SK-N-SH treated with all-trans-retinoic acid at 6 μM for 48 hours (cell line): ENCODE measurements at places on chromosomes 2 and 18.

- ATAC-seq = no peak
Measured at GRCh38 chr18:8139891-8140406, 469.3 kb upstream of the RAB12 start.

GRCh38 chr2:198135481-198135934 lies 331.1 kb downstream of the PLCL1 start:
- ATAC-seq = peak; percentile 83

DNA sequence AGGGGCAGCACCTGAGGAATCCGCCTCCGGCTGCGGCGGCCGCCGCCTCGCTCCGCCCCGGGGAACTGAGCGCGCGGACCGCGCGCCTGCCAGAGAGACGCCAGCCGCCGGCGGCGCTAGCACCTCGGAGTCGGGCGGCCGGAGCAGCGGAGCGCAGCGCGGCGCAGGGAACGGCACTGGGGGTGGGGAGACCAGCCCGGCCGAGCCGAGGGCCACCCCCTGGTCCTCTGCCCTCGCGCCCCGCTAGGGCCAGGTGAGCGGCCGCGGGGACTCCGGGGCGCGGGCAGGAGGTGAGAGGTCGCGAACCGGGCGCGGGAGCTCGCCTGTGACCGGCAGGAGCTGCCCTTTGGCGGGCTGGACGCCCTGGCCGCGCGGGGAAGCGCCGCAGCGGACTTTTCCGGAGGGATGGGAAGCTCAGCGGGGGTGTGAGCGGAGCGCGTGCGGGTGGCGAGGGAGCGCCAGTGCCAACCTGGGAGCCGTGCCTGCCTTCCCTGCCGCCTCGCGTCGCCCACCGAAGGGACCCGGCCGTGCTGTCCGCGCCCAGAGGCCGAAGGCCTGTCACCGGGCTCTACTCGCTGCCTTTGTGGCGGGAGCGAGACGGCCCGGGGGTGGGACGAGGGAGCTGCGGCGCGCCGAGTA lies at the start of gene GREB1L:
Gene GREB1L, plus strand, starts transcription at position 92 of the 639 bp plus-strand sequence. CDS start 141,287 bp downstream, outside the sequence.
- peak; percentile 93 for ATAC-seq

DNA sequence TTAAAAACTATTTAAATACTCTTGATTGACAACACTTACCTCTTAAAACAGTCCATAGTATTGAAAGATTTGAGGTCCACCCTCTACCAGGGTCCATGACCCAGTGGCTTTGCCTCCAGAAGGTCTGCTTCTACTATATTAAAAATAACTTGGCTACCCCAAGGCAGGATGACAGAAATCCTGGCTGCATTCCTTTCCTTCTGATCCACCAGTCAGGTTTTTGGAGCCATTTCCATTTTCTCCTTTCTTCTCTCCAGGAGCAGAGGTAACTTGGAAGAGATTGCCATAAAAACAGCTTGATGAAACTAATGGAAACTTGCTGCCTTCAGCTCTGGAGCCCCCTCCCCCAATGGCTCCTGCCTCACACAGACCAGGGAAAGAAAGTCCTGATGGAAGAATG lies 2.6 kb upstream of the FAM171B start:
- ATAC-seq = no peak

DNA sequence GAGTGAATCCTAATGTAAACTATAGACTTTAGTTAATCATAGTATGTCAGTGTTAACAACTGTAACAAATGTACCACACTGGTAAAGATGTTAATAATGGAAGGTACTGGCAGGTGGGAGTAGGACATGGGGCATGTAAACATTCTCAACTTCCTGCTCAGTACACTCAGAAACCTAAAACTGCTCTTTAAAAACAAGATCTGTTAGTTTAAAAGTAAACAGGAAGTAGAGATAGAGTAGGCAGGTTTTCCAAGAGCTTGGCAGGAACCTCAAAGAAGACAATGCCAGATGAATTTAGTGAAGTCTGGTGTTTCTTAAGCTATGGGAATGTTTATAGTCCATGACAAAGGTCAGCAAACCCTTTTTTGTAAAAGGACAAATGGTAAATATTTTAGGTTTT lies 46.6 kb downstream of the CCDC138 start:
- ATAC-seq = no peak

DNA sequence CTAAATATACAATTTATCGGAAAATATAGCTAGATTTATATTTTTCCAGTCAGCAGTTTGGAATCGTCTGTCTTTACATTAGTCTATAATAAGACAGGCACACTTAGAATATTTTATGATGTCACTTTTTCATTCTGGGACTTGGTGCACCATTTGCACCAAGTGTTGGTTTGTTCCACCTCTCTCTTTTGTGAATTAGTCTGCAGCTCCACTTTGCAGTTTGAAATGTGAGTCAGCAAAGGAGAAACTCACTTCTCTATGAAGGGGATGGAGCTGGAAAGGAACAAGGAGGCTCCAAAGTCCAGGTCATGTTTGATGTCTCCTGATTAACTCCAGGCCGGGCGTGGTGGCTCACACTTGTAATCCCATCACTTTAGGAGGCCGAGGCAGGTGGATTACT lies 63.8 kb upstream of the RTN4 start:
- ATAC-seq = no peak

DNA sequence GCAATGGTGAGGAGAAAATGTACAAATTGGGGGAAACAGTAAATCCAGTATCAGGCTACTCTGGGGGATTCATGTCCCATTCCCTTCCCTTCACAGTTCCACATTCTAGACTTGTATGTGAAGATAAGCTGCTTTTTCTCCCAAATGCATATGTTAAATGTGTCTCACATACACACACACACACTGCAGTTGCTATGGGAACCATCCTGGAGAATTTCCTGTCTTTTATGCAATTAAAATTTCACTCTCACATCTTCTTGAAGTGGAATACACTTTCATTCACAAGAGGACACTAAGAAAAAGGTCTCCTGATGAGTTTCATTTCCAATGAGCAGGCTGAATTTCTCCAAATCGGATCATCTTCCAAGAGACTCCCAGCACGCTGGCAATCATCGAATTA lies 366.0 kb downstream of the LRATD1 start:
- ATAC-seq = no peak

GRCh38 chr2:105768961-105769452 lies 24.3 kb downstream of the NCK2 start:
- no peak for ATAC-seq

DNA sequence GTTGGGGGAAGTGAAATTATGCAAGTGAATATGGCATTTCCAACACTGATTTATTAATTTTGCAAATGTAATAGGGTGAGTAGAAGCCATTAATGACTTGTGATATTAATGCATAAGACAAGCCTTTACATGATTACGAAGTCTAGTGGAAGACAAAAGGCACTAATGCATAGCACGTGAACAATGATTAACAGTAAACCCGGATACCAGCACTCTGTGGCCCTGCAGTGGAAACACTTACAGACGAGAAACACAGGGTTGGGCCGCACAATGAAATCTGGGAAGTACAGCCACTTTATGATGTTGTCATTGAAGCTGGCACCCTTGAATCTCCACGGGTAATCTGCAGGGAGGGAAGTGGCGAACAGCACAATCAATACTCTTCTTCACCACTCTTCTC lies 233.4 kb downstream of the NAPG start:
- no peak for ATAC-seq

DNA sequence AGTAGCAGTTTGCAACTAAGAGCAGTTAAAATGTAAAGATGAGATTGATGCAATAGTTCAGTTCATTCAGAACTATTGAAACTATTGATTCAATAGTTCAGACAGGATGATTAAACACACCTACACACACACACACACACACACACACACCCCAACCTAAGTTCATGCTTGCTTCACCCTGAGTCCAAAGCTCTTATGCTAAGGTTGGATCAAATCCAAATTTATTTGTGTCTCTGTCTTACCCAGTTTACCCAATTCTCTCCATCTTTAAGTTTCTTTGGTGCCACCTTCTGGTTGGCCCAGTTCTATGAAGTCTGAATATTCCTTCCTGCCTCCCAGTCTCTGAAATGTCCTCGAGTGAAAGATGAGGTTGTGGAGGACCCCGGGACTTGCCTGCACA lies 5.1 kb downstream of the SERPINB8 start:
- ATAC-seq = no peak

GRCh38 chr2:100228415-100228814 lies 86.0 kb upstream of the AFF3 start:
- ATAC-seq = no peak
